Left cardiac atrium (tissue), 4 donors: ENCODE measurements at places on chromosomes 4 and X. TPM values are rescaled to one million over a fixed set of nuclear protein-coding genes. Genes with fewer than 3 reads are reported as not detected.

CSAG3 gene
- not detected for total RNA-seq

PF4V1 gene
- total RNA-seq, result not detected

CORIN gene
- total RNA-seq, result 89.0 TPM

CUL4B gene
- total RNA-seq, result 29.1 TPM

NUDT11 gene
- total RNA-seq, result 0.15 TPM

CYTL1 gene
- total RNA-seq, result 0.34 TPM

MCTS1 gene
- total RNA-seq, result 31.3 TPM

SPATA4 gene
- total RNA-seq, result 0.27 TPM

TCEAL7 gene
- 4.9 TPM for total RNA-seq

TCP11X2 gene
- not detected for total RNA-seq

MTNR1A gene
- total RNA-seq, result not detected

EPGN gene
- total RNA-seq, result 8.5 TPM

TEX13D gene
- not detected for total RNA-seq

NHSL2 gene
- total RNA-seq, result 6.1 TPM

GASK1B gene
- 71.2 TPM for total RNA-seq

VEGFD gene
- total RNA-seq, result 2.5 TPM

CITED1 gene
- 1.7 TPM for total RNA-seq

INTU gene
- total RNA-seq, result 5.3 TPM

NXF2 gene
- not detected for total RNA-seq

LNX1 gene
- 5.9 TPM for total RNA-seq

PDE5A gene
- 7.6 TPM for total RNA-seq

PHEX gene
- 0.29 TPM for total RNA-seq
